ENCODE measurements at places on chromosomes 16 and 17.

- DNase-seq = no peak
These were observed 127.0 kb upstream of the CIBAR2 start for GRCh38 chr16:85239239-85239638.

GRCh38 chr16:57098188-57098841 is 5.9 kb downstream of the CPNE2 start:
- DNase-seq = no peak

GRCh38 chr17:74736513-74737298 is at the start of gene RAB37:
Gene RAB37, plus strand, starts transcription at chr17:74737256. Its CDS starts 17 bp downstream, at chr17:74737273.
- DNase-seq = peak; percentile 36

- no peak for DNase-seq
These were observed 36.0 kb downstream of the ITFG1 start for GRCh38 chr16:47424846-47425245.

- DNase-seq = no peak
These were observed 565 bp upstream of the XAF1 start for GRCh38 chr17:6755281-6755680.

DNA sequence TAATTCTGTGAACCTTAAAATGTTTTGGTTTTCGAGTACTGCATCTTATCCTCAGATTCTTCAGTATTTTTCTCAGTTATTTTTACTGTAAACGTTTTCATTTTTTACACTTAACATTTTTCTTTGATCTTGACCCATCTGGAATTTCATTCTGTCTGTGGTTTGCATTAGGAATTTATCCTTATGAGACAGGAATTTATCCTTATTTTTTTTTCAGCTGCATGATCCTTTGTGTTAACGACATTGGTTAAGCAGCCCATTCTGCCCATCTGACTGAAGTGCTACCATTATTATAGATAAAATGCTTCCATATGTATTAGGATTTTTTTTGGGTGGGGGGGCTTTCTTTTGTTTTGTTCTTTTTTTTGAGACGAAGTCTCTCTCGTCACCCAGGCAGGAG is 41.0 kb downstream of the SNX29 start:
- no peak for DNase-seq

GRCh38 chr17:64150237-64151015 is 20.5 kb upstream of the ERN1 start:
- no peak for DNase-seq

- DNase-seq = no peak
These were observed at the start of gene IRX3 for GRCh38 chr16:54286366-54287130. Gene IRX3, minus strand, starts transcription at chr16:54286787. Its CDS starts 737 bp downstream, at chr16:54286050.

DNA sequence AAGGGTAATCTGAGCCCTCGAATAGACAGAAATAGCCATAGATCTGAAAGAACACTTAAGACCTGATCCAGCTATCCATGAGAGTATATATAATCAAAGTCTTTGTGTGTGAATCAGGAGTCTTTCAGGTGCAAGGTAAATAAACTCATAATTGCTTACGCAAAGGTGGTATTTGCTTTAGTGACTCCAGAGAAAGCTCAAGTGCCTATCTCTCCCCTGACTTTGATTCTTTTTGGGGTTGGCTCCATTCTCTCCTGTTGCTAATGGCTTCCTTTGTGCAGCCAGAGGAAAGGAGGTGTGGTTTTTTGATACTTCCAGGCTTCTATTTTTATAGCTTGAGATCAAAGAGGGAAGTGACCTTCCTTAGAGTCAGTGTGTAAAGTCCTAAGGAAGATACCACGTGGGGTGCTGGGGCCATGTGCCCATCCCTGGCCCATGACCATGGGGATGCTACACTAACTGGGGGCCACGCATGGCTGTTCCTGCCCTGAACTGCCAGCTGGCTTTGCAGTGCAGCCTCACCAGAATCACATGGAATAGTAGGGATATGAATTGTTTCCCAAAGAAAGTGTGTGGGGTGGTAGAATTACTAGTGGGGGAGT is 45.8 kb downstream of the TENT4B start:
- no peak for DNase-seq

DNA sequence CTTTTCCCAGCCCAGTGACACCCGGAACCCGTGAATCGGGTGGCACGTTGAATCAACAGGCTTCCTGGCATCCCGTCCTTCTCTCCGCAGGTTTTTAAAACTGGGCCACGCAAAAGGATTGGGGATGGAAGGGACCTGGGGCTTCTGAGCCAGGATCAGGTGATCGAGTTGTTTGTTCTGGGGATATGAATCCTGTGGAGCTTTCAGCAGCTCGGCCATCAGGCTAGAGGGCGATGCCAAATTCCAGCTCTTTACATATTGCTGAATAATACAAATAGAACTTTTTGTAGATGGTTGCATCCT is 473 bp downstream of the SUPT6H start:
- DNase-seq = no peak

- DNase-seq = no peak
These were observed 29.0 kb downstream of the ZC3H18 start for GRCh38 chr16:88599092-88599733.

DNA sequence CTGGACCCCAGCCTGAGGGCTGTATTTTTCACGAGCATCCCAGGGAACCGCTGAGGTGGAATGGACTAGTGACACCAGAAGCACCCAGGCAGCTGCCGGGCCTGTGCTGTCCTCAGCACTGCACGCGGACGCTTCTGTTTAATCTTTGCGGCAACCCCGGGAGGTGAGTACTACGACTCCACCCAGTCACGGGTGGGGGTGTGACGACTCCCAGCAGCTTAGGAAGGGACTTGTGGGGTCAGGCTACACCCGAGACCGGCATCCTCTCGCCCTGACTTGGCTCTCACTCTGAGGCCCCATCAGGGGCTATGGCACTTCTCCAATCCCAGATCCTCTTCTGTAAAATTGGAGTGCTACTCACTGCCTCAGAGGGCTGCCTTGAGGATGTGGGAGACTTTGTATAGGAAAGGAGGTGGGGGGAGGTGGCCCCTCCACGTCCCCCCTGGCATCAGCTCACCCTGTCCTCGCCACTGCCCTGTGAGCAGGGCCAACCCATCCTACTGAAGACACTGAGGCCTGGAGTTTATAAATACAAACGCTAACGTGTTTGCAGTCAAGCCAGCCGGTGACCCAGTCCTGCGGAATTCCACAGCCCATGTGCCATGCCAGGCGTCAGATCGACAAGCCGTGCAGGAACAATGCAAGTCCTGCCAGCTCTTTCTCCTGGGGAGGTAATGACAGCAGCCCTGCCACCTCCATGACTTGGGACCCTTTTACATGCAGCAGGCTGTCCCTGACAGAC is 44.4 kb downstream of the PPL start:
- no peak for DNase-seq

GRCh38 chr17:76106703-76107102 is 3.1 kb upstream of the EXOC7 start:
- no peak for DNase-seq

DNA sequence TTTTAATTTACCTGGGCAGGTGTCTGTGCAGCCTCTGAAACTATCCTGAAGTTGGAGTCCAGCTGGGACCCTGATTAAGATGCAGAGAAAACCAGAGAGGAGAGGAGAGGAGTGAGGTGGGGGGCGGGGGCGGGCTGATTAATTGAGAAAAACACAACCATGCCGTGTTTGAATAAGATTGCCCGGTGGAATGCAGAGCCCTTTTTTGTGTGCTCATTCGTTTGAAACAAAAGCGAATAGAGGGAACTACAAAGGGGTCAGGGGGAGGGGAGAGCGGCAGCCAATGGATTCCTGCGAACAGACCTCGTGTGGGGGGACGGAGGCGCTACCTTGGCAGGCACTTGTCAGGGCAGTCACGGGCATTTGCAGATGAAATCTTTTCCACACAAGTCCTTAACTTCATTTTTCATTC is 355.8 kb downstream of the SOX9 start:
- no peak for DNase-seq

GRCh38 chr17:7846765-7847661 is 7.9 kb upstream of the TMEM88 start:
- no peak for DNase-seq

All from activated T-helper 9 cell treated with anti-CD3 and anti-CD28 coated beads, Interleukin-2, amount 50 U/mL, for 16 hours (primary cell).